ENCODE measurements at places on chromosomes 11 and 22. TPM values are rescaled to one million over a fixed set of nuclear protein-coding genes. Genes with fewer than 3 reads are reported as not detected.

The CRACR2B gene
- 3.1 TPM for polyA plus RNA-seq

The ZBED5 gene
- 60.6 TPM for polyA plus RNA-seq

DNA sequence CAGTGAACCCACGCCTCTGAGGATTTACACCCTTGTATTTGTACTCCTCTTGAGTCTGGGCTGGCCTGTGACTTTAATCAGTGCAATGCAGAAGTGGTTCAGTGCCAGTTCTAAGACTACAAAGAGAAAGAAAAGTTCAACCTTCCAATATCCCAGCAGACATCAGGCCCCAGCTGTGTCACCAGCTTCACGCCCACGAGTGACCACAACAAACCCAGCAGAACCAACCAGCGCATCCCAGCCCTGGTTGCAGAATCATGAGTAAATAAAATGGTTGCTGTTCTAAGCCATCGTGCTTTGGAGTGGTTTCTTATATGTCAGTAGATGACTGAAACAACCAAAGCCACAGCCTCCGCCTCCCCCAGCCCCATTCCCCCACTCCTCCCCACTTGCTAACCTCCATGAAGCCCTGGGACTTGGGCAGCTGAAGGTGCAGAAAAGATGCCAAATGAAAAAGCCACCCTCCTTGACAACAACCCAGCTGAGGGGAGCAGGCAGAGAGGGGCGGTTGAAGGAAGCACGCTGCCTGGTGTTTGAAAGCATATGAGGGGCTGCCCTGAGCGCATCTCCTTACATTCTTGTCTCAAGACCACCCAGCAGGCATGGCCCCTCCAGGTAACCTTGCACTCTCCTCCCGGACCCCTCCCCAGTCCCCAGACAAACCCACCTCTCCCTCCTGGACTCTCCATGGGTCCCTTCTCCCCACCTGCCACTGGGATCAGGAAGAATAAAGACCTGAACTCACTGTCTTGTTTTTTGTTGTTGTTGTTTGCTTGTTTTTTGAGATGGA lies 20.9 kb downstream of the TSKU start:
- peak; percentile 5 for DNase-seq

GRCh38 chr22:47281126-47282106 lies 519.0 kb downstream of the TBC1D22A start:
- no peak for DNase-seq

- no peak for DNase-seq
Measured at GRCh38 chr11:34707462-34707840, 86.6 kb downstream of the EHF start.

The FGF19 gene
- polyA plus RNA-seq, result not detected

GRCh38 chr11:46570790-46571398 lies 22.9 kb downstream of the AMBRA1 start:
- no peak for DNase-seq

- DNase-seq, result no peak
Measured at GRCh38 chr11:32511926-32512325, 71.7 kb upstream of the EIF3M start.

GRCh38 chr11:132028380-132029240 lies 658.2 kb downstream of the NTM start:
- DNase-seq, result peak; percentile 29

Data from A549 (cell line).